ENCODE measurements at places on chromosomes 2 and 18. TPM values are rescaled to one million over a fixed set of nuclear protein-coding genes. Genes with fewer than 3 reads are reported as not detected.

GRCh38 chr2:187483537-187483936, 35.5 kb upstream of the CALCRL start:
- peaks cover 14% of the 10 kb centered on the region for H3K36me3 ChIP-seq
- no peak overlapping the region for H3K4me3 ChIP-seq
- H3K27ac ChIP-seq, result no peak overlapping the region
- DNase-seq, result no peak

GRCh38 chr2:101123795-101124471, 27.2 kb downstream of the TBC1D8 start:
- H3K36me3 ChIP-seq, result no peaks in the 10 kb centered on the region
- no peak for DNase-seq
- peaks cover 62% of the 10 kb centered on the region for H3K4me1 ChIP-seq
- H3K27ac ChIP-seq, result peak overlapping the region; percentile 65
- H3K4me3 ChIP-seq, result no peak overlapping the region

DNA sequence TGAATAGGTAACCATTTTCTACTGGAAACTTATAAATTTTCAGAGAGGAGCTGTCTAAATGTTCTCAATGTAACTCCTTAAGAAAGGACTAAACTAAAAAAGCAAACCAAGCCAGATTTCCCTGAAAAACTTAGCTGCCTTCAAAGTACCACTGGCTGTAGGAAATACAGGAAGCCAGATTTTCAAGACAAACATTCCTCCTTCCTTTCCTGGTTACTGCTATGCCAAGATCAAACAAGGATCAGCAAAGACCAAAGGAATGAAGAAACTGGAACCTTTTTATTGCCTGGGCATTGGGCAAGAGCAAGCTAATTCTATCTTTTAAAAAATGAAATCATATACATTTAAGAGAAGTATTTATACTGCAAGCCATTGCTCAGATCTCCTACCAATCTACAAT, 212.7 kb downstream of the DYM start:
- no peak for DNase-seq
- no peak overlapping the region for H3K4me3 ChIP-seq
- no peak overlapping the region for H3K27ac ChIP-seq
- H3K27me3 ChIP-seq, result no peaks in the 10 kb centered on the region

ATOH8 gene
- total RNA-seq, result 44.9 TPM

- H3K27ac ChIP-seq, result no peak overlapping the region
- H3K36me3 ChIP-seq, result no peaks in the 10 kb centered on the region
- DNase-seq, result no peak
- H3K4me3 ChIP-seq, result no peak overlapping the region
Measured at GRCh38 chr2:10469301-10469700, 21.2 kb upstream of the ODC1 start.

TRABD2A gene
- 5.4 TPM for total RNA-seq

GRCh38 chr18:9401176-9401575, 66.6 kb downstream of the TWSG1 start:
- H3K4me1 ChIP-seq, result no peaks in the 10 kb centered on the region
- H3K27me3 ChIP-seq, result no peaks in the 10 kb centered on the region
- no peak for DNase-seq

DNA sequence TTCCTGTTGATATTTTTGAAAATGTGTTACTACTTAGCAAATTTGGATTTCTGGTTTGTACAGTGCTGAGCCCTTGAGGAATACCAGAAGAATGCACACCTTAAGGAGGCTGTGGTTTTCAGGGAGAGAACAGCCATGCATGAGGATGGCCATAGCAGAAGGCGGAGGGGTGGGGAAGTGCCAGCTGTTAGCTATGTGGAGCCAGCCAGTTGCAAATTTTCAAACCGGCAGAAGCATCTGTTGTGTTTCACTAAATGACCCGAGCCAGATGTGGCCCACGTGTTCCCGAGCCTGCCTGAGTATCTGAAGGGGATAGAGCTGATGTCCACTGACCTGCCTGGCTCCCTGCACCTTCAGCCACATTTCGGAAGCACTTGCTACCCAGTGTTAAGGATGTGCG, 16.4 kb upstream of the RBM44 start:
- H3K4me1 ChIP-seq, result no peaks in the 10 kb centered on the region
- peaks cover 54% of the 10 kb centered on the region for H3K36me3 ChIP-seq
- no peak overlapping the region for H3K4me3 ChIP-seq
- no peak overlapping the region for H3K27ac ChIP-seq
- H3K27me3 ChIP-seq, result no peaks in the 10 kb centered on the region

DNA sequence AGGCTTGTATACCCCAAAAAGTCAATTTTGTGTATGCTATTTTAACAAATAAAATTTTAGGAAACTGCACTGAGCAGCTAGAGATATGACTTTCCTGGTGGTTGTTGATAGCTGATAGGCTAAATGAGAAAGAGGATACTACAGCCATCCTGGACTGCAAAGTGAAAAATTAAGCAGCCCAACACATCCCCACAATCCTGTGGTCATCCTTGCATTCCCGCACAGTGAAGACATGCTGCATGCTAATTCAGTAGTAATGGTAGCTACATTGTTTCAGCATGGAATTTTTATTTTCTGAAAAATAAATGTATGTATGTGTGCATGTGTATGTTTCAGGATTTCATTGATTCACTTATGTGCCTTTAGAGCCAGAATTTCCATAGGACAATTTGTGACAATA, 124.2 kb upstream of the CCDC68 start:
- H3K4me3 ChIP-seq, result no peak overlapping the region
- DNase-seq, result no peak
- H3K27me3 ChIP-seq, result no peaks in the 10 kb centered on the region

EVA1A gene
- total RNA-seq, result 31.7 TPM

GRCh38 chr2:112048887-112049286, 6.2 kb upstream of the TMEM87B start:
- no peaks in the 10 kb centered on the region for H3K27me3 ChIP-seq
- DNase-seq, result no peak
- H3K27ac ChIP-seq, result no peak overlapping the region
- no peak overlapping the region for H3K4me3 ChIP-seq
- no peaks in the 10 kb centered on the region for H3K36me3 ChIP-seq

- DNase-seq, result no peak
- H3K4me3 ChIP-seq, result no peak overlapping the region
- no peak overlapping the region for H3K27ac ChIP-seq
Measured at GRCh38 chr2:176383836-176384442, 114.7 kb downstream of the MTX2 start.
